ENCODE measurements at places on chromosomes 5 and 9. TPM values are rescaled to one million over a fixed set of nuclear protein-coding genes. Genes with fewer than 3 reads are reported as not detected.

- H3K27ac ChIP-seq, result no peak overlapping the region
- H3K4me3 ChIP-seq, result no peak overlapping the region
- DNase-seq, result no peak
These were observed 128.3 kb upstream of the TBC1D2 start for GRCh38 chr9:98383758-98384157.

DNA sequence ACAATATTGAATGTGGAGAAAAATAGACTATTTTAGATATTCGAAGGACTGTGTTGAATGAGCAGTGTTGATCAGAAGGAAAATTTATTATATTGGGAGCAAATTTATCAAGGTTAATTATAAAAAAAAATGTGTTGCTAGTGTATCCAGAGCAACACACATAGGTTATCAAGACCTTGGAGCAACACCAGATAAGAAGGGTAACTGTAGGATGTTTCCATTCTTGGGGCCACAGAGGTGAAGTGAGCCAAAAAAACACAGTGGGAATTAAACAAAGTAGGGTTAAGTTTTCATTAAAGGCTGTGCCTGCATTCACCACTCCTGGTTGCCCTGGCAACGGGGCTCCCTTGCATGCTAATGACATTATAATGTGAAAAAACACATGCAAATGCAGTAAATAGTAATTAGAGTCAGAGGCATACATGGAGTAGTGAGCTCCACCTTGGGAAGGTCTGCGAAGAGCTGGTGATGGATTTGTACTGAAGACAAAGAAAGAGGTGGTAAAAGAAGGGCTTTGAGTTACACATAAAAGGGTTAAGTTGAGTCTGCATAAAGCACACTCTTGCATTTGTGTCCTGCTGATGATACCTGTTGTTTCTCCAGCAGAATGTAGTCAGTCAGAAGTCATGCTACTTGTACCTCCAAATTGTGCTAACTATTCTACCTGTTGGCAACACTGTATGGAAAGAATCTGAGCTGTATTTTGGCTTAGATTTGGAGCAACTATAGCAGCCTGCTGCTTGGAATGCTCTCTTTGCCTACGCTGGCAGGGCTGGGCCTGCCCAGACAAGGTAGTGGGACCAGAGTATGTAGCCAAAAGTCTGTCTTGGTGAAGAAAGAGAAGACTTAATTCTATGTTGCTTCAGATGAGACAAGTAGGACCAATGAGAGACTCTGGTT, 59.6 kb downstream of the ATG10 start:
- H3K4me1 ChIP-seq, result no peaks in the 10 kb centered on the region
- H3K27ac ChIP-seq, result no peak overlapping the region
- H3K4me3 ChIP-seq, result no peak overlapping the region
- DNase-seq, result no peak
- H3K36me3 ChIP-seq, result no peaks in the 10 kb centered on the region

DNA sequence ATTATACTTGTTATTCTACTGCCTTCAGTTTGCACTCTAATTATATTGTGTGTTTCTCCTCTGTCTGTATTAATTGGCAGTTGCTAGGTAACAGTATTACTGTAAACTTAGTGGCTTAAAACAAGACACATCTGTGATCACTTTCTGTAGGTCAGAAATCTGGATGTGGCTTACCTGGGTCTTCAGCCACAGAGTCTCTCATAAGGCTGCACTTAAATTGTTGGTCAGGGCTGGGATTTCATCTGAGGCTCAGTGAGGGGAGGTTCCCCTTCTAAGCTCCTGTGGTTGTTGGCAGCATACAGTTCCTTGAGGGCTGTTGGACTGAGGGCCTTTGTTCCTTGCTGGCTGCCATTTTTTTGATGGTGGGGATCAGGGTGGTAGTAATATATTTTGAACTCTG, 68.8 kb downstream of the SLC44A1 start:
- peaks cover 21% of the 10 kb centered on the region for H3K36me3 ChIP-seq
- H3K4me3 ChIP-seq, result no peak overlapping the region
- H3K27ac ChIP-seq, result peak overlapping the region; percentile 1
- H3K27me3 ChIP-seq, result no peaks in the 10 kb centered on the region

DNA sequence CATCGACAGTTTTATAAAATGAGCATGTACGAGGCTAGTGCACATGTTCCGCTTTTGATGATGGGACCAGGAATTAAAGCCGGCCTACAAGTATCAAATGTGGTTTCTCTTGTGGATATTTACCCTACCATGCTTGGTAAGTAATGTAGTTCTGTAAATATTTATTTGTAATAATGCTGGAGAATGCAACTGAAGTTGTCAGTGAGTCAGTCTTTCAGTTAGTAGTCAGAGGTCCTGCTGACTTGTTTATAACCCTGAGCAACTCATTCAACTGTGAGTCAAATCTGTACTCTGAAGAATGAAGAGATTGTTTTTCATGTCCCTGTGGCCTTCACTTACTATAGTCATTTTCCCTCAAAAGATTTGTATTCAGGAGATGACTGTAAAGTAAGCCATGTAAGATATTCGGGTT, 28.4 kb upstream of the GPR150 start:
- H3K27ac ChIP-seq, result no peak overlapping the region
- H3K4me1 ChIP-seq, result no peaks in the 10 kb centered on the region
- peaks cover 9% of the 10 kb centered on the region for H3K36me3 ChIP-seq
- no peak for DNase-seq
- no peak overlapping the region for H3K4me3 ChIP-seq

Gene SLC1A3
- total RNA-seq, result 15.3 TPM

DNA sequence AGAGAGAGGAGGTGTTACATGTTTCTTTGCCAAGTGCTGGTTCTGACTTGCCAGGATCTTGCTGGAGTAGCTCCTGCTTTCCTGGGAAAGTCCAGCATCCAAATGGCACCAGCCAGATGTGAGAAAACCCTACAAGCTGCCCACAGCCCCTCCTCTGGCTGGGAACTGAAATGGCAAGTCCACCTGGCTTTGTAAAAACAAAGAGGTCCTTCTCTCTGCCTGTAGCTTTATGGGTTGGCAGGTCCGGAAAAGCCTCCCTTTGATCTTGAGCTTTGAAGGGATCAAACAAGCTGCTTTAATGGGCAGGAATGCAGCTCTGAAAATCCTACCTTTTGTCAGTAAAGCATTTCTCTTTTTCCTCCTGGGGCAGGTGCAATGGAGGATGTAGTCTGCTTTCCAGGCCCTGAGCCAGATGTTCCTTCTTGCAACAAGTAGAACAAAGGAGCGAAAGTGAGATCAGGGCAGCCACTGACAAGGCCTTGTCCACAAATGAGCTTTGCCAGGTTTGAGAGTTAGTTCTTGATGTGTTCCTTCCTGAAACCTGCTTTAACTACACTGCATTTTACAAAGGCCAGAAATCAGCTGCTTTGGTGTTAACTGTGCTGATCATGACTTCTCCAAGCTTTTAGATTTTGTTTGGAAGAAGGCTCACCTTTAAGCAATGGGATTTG, 456.7 kb downstream of the ZNF608 start:
- DNase-seq, result no peak
- peaks cover 23% of the 10 kb centered on the region for H3K4me1 ChIP-seq
- peaks cover 4% of the 10 kb centered on the region for H3K27me3 ChIP-seq
- H3K36me3 ChIP-seq, result peaks cover 4% of the 10 kb centered on the region
- no peak overlapping the region for H3K27ac ChIP-seq
- H3K4me3 ChIP-seq, result no peak overlapping the region

DNA sequence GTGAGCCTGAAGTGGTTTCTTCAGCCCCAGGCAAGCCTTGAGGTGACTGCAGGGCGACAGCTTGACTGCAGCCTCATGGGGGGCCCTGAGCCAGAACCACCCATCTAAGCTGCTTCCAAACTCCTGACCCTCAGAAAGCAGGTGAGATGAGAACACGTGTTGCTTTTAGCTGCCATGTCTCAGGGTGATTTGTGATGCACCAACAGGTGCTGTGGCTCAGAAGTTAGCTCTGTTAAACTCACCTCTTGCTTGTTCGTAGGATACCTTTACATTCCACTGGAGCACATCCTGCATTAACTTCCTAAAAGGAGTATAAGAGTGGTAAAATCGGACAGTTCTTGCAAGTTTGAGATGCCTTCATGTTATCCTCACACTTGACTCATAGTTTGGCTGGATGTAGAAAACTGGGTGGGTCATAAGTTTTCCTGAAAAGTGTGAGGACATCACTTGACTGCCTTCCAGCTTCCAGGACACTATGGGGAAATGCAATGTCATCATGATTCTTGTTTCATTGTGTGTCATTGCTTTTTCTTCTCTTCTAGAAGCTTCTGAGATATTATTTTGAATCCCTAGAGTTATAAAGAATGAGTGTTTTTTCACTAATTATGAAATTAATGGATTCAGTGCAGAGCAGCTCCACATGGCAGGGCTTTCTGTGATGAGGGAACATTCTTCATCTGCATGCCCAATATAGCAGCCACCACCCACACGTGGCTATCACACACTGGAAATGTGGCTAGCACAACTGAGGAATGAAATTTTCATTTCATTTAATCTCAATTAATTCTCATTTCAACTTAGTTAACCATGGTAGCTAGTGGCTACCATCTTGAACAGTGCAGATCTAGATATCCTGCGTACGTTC, 92.3 kb downstream of the HSD17B3 start:
- no peak overlapping the region for H3K27ac ChIP-seq
- H3K36me3 ChIP-seq, result peaks cover 3% of the 10 kb centered on the region
- H3K27me3 ChIP-seq, result peaks cover 3% of the 10 kb centered on the region
- H3K4me1 ChIP-seq, result peaks cover 15% of the 10 kb centered on the region
- no peak for DNase-seq

DNA sequence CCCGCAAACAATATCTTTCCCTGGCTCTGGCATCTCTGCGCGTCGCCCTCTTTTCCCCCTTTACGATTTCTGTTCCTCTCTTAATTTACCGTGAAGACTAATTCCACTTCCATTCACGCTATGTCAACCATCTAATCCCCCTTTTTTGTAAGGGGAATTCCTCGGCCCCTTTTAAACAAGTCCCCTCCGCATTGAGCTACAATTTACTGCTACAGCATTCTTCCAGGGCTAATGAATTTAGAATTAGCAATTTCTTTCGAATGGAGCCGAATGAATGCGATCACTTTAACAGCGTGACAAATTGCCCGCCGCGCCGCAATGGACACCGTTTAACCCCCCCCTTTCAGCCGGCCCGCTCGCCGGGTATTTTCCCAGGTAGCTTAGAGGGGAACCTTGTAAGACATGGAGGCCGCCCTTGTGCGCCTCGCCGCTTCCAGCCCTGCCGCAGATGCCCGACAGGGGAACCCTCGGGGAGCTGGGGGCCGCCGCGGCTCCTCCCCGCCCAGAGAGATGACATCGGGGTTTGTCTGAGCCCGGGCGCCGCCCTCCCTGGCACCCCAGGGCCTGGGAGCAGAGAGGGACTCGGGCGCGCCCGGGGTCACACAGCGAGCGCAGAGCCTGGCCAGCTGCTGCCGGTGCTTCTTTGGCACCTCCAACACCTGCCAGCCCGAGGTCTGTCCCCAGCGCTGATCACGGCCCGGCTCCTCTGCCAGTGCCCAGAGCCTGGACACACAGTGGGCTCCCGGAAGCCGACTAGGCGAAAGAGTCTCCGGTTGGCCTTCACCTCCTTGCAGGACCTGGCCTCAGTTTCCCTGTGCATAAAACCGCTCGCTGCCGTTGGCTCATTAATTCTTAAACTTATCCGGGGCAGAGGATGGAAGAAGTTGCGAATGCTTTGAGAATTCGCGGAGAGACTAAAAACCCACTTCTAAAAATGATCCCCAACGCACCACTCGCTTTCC, 1.3 kb downstream of the PRDM12 start:
- H3K36me3 ChIP-seq, result no peaks in the 10 kb centered on the region
- peaks cover 85% of the 10 kb centered on the region for H3K27me3 ChIP-seq
- peaks cover 8% of the 10 kb centered on the region for H3K4me1 ChIP-seq

DNA sequence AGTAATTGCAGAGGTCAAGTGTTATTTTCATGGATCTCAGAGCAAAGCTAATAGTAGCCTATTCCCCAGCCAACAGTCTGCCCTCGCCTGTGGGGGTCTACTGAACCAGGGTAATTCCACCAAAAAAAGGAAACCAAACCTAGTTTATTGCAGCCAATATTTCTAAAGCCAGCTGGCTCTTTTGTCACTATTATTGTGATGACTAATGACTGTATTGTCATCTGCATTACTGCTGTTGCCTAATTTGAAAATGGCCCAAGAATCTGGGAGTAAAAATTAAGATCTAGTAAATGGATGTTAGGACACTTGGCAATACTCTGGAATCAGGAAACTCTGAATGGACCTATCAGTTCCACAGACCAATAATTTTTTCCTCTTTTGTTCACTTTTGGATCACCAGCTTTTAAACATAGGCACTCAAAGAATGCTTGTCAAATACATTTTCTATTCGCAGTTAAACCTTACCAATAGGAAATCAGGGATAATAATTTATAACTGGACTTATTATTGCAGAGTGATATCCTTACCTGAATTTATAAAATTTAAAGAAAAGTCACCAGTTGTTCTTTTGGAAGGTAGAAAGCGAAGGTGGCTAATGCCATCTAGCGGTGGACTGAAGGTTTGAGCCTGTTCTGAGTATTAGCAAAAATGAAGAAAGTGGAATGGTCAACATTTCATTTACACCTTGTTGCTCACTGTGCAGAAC, 69.2 kb downstream of the SYK start:
- H3K4me1 ChIP-seq, result peaks cover 4% of the 10 kb centered on the region
- no peak overlapping the region for H3K4me3 ChIP-seq
- no peak for DNase-seq
- H3K27ac ChIP-seq, result no peak overlapping the region
- H3K27me3 ChIP-seq, result no peaks in the 10 kb centered on the region

Gene PCDHB2
- 33.7 TPM for total RNA-seq

DNA sequence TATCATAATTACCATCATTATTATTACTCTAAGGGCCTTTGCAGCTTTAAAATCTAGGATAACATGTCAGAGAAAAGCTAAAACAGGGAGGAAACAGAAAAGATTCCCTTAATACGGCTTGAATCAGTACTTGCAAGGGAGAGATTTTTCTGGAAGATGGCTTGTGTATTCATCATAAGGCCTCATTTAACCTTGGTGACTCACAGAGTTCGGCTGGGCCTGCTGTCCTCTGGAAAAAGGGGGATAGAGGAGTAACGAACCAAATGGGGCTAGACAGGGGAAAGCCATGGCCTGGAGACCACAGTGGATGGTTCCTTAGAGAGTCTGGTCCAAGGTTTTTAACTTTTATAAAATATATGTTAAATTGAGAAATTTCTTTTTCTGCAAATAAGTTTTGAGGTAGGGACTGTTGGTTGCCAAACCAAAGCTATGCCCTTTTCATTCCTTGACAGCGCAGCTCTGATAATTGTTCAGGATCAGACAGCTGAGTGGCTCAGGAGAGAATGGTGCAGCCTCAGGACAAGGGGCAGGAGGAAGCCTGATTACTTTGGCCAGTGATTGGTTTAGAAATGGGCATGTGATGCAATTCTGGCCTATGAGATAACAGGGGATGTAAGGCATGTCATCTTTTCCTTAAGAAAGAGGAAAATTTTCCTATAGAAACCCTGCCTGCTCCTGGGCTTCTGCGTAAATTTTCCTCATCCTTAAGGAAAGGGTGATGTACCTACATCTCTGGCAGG, 25.6 kb upstream of the GSN start:
- no peak overlapping the region for H3K4me3 ChIP-seq
- peaks cover 13% of the 10 kb centered on the region for H3K4me1 ChIP-seq
- no peak for DNase-seq
- no peaks in the 10 kb centered on the region for H3K27me3 ChIP-seq
